ENCODE measurements at places on chromosomes 1 and 21.

- DNase-seq: no peak
These were observed 57.4 kb downstream of the ARID4B start for GRCh38 chr1:235270625-235271024.

DNA sequence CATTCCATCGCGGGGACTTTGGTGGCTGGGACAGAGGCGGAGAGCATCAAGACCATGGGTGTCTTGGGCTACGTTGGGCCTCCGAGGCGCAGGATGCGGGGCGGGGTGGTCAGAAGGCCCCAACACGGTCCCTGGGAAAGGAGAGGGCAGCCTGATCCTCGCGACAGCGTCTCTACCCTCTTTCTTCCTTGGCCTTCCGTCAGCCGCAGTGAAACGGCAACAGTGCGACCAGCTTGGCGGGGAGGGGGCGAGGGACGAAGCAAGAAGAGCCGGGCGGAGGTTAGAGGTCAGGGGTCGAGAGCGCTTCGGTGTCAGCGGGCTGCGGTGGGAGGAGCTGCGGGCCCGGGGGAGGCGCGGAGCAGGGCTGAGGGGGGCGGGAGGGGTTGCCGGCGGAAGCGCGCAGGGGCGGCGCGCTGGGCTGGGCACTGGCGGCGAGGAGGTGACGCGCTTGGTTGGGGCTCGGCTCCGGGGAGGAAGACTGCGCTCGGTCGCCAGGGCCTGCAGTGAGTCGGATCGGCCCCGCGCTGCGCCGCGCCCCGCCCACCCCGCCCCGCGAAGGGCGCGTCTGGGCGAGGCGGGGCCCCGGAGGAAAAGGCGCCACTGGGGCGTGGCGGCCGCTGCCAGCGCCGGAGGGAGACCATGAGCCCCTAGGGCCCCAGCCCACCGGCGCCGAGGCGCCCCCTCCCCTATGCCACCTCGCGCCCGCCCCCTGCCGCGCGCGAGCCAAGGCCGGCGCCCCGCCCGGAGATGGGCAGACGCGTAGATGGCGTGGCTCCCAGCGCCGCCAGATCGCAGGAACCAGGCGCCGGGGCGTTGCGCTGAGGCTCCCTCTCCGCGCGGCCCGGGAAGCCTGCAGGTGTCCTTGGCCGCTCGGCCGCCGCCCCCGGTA, at the start of gene KCNC4:
KCNC4 (plus strand) TSS at position 600 of the 889 bp plus-strand sequence. CDS start 1,186 bp downstream, outside the sequence.
- peak; percentile 83 for DNase-seq

DNA sequence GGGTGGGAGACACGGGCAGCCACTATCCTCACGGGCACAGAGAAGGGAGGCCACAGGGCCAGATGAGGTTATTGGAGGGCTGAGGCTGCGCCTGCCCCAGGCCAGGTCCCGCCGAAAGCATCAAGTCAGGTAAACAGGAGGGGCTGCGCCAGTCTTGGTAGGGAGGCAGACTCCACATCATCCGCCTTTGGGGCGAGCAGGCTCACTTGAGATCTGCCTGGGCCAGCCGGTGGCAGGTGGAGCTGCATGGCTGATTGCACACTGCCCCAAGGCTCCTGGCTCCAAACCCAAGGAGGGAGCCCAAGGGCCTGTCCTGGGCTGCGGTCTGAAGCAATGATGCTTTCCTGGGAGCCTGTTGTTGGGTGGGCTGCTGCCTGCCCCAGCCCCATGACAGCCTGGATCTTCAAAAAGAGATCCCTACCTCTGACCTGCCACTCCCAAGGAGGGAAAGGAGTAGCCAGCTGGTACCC, 4.6 kb downstream of the SMIM1 start:
- DNase-seq: no peak

DNA sequence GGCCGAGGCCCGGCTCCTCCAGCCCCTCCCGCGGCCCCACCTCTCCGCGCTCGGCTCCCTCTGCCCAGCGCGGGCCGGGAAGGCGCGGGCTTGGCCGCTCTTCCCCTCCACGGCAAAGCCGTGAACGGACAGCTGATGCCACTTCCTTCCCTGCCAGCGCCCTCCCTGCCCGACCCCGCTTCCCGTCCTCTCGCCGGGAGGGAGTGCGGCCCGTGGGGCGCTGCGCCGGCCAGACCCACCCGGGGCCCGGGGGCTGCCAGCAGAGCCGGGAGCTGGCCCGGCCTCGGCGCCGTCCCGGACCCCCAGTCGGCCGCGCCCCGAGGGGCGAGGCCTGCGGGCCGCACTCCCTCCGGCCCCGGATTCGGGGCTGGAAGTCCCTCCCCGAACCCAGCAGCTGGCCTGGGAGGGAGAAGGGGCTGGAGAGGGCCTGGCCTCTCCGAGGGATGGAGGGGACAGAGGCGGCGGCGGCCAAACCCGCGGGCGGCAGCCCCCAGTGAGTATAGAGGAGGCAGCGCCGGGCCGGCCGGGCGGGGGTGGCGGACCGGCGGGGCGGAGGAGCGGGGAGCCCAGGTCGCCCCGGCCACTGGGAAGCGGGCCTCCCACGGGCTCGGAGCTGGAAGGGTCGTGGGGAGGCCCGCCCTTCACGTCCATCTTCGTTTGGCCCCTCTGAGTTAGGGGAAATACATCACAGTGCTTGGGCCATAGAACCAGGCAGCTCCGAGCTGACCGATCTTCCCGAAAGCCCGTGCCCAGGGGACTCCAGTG, at the start of gene KIAA1614:
KIAA1614 (plus strand) TSS at position 97 of the 765 bp plus-strand sequence; CDS start at position 444, 347 bp downstream.
- peak; percentile 52 for DNase-seq

GRCh38 chr1:13976485-13976884, 276.5 kb downstream of the PRDM2 start:
- no peak for DNase-seq

DNA sequence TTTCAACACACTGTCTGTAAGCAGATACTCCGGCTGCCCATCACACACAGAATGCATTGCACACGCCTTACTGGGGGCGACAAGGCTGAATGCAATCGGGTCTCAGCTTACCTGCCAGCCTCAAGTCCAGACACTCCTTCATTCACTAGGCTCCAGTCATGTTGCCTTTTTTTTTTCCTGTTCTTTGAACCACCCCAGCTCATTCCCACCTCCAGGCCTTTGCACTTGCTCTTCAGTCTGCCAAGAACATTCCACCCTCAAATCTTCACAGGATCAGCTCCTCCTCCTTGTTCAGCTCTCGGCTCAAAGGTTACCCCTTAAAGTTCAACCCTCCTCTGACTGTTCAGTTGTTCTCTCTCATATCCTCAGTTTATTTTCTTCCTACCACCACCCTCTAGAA, 181.9 kb upstream of the ESRRG start:
- no peak for DNase-seq

GRCh38 chr1:227889863-227890405, 57.8 kb downstream of the WNT9A start:
- DNase-seq: no peak

DNA sequence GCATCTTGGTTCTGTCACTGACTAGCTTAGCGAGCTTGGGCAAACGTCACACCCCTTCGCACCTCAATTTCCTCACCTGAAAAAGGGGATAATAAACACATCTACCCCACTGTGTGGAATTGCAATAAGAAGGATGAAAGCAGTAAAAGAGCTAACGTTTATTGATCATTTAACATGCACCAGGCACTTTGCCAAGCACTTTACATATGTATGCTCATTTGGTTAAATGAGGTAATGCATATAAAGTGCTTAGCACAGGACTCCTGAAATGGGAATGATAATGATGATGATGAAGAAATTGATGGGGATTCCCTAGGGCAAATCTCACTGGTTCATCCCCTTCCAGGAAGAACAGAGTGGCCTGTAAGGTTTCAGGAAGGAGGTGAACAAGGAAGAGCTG, 4.8 kb downstream of the NKAIN1 start:
- no peak for DNase-seq

- no peak for DNase-seq
These were observed at the start of gene DYNLT4 for GRCh38 chr1:44806704-44807363. TSS of gene DYNLT4 (minus strand) at chr1:44807351. CDS start at chr1:44806668, 683 bp downstream.

- no peak for DNase-seq
These were observed 17.6 kb downstream of the MAPKAPK2 start for GRCh38 chr1:206702260-206702659.

- no peak for DNase-seq
These were observed 204.7 kb upstream of the PROX1 start for GRCh38 chr1:213782941-213783672.

- no peak for DNase-seq
These were observed 27.8 kb downstream of the HSPG2 start for GRCh38 chr1:21909286-21909759.

DNA sequence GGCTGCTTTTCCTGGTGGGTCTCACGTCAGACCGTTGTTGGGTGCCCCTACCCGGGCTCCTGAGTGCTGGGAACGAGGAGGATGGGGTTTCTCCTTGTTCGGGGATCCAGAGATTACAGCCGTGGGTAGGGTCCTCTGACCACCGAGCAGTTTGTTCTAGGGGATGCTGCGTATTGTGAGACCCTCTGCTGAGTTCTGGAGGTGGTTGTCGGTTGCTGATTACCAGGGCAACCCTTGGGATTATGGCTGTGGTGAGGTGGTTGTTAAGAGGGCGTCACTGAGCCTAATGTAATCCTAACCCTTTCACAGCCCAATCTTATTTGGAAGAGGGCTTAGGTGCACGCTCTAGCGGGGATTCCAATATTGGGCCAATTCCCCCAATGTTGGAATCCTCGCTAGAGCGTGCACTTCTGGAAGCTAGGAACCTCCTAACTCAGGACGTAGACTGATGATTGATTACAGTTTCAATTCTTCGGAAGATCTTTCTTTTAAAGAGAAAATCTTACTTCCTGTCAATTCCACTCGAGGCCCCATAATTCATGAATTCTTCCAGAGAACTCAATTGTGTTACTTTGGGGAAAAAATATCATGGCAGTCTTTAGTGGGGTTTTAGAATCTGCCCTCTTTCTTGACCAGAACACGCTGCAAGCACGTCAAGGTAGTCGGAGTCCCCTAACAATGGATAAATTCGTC, 483 bp downstream of the TCEANC2 start:
- peak; percentile 7 for DNase-seq

- DNase-seq: peak; percentile 98
These were observed 2.0 kb downstream of the CR1 start for GRCh38 chr1:207497941-207498340.

Data from inflammatory macrophage (primary cell).